Stimulated activated CD8-positive, alpha-beta memory T cell treated with anti-CD3 and anti-CD28 coated beads, Interleukin-4, amount 100 ng/mL, for 48 hours (primary cell): ENCODE measurements at places on chromosomes 2 and 18.
A peak's percentile ranks its signal among the peaks of the same experiment; 100 is the strongest.

DNA sequence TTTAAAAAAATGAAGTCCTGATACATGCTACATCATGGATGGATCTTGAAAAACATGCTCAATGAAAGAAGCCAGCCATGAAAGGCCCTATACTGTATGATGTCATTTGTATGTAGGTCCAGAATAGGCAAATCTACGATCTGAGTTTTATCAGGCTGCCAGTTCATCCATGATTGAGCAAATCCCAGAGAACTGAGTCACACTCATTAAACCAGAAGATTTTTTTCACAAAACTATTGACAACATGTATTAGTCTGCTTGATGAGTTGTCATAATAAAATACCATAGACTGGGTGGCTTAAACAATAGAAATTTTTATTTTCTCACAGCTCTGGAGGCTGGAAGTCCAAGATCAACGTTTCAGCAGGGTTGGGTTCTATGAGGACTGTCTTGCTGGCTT lies 130.7 kb downstream of the MREG start:
- no peak for DNase-seq

- no peak for DNase-seq
These were observed 214.1 kb downstream of the MEIS1 start for GRCh38 chr2:66649006-66649405.

DNA sequence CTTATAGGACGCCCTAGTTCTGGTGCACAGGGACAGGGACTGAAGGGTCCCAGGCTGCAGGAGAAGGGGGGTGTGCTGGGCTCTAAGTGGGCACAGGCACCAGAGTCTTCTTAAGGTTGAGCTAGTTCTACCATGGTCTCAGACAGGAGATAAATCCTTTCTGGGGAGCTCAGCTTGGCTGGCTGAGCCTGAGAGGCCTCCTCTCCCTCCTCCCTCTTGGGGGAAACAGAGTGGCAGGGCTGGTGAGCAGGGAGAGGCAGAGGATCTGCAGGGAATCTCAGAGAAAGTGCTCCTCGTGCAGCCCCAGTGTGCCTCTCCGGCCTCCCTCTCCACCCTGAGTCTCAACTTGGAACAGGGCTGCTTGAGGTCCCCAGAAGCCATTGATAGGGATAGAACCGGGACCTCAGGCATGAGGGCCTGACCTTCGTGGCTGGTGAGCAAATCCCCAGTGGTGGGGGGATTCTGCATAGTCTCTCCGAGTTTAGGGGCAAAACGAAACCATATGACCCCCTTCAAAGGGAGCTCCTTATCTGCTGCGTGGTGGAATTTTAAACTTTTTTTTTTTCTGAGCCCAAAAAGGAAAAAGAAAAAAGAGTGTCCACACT lies 2.0 kb downstream of the GDF7 start:
- no peak for DNase-seq

- DNase-seq: no peak
These were observed 31.4 kb downstream of the SH3BP4 start for GRCh38 chr2:234983011-234983726.

GRCh38 chr2:38690499-38691420 lies 24.8 kb downstream of the GALM start:
- DNase-seq: no peak

DNA sequence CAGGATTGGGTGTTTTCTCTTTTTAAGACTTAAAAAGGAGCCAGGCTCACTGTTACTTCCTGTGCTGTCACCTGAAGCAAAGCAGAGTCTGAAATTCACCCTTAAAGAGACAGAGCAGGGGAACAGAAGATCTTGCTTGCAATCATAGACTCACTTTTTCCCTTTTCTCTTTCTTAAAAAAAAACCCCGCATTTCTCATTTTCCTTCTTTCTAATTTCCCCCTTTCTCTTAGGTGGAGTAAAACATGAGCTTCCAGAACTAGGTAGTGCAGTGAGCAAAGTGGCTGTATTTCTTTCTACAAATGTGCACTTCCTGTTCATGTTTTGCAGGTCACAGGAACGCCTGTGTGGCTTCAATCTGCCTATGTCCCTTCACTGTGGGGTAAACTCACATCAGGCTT lies 381.2 kb downstream of the LPIN1 start:
- DNase-seq: no peak

- DNase-seq: no peak
These were observed 97.8 kb downstream of the B3GNT2 start for GRCh38 chr2:62293490-62294271.

- DNase-seq: peak; percentile 26
These were observed 172.9 kb upstream of the SETBP1 start for GRCh38 chr18:44507729-44508325.
